ENCODE measurements at places on chromosomes 1 and 21. TPM values are rescaled to one million over a fixed set of nuclear protein-coding genes. Genes with fewer than 3 reads are reported as not detected.

S100A7A gene
- total RNA-seq: not detected

RAB7B gene
- total RNA-seq: not detected

GRCh38 chr21:46052703-46053651, 44.9 kb upstream of the COL6A2 start:
- no peak for DNase-seq

DNA sequence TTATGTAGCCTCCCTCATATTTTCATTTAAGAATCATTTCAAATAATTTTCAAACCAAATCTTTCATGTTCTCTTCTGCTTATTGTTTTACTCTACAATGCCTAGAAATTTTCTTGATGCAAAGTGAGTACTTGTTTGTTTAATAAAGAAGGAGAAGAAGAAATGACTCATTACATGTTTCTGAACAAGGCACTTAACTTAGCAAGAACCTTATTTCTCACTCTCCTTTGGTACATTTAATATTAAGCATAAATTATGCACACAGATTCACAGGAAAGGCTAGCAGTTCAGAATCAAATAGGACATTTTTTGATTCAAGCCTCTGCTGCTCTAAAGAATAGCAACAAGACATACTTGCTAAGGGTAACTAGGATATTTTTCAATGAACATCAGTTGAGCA, 9.1 kb downstream of the SCYL3 start:
- no peak for DNase-seq

- no peak for DNase-seq
Observed at GRCh38 chr1:86394416-86394815, 1.7 kb downstream of the ODF2L start.

- DNase-seq: no peak
Observed at GRCh38 chr1:169692756-169693460, 18.5 kb downstream of the SELL start.
